ENCODE measurements at places on chromosomes 12 and 14.

DNA sequence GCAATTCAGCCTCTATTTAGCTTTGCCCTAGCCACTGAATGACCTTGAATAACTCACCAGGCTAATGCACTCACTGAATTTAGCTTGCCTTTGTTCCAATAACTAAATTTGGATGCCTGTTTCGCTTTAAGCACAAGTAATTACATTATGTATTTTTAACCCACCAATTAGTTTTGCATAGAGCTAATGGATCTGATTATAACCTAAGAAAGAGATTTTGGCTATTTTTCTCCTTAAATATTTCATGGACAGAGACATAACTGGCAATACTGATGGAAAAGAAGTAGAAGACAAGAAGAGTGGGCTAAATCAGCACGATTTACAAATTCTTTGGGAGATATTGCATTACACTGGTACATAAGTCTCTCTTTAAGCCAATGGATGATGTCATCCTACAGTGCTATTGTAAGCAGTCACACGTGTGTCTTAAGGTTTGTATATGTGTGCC, 85.7 kb downstream of the AKAP6 start:
- no peak for DNase-seq
- H3K4me3 ChIP-seq: no peak overlapping the region
- H3K27ac ChIP-seq: no peak overlapping the region
- H3K4me1 ChIP-seq: peaks cover 8% of the 10 kb centered on the region
- H3K27me3 ChIP-seq: no peaks in the 10 kb centered on the region

- H3K36me3 ChIP-seq: peaks cover 9% of the 10 kb centered on the region
- no peaks in the 10 kb centered on the region for H3K27me3 ChIP-seq
- H3K4me3 ChIP-seq: no peak overlapping the region
- DNase-seq: no peak
- no peaks in the 10 kb centered on the region for H3K4me1 ChIP-seq
- H3K27ac ChIP-seq: no peak overlapping the region
Measured at GRCh38 chr14:91138511-91139359, 24.9 kb downstream of the DGLUCY start.

DNA sequence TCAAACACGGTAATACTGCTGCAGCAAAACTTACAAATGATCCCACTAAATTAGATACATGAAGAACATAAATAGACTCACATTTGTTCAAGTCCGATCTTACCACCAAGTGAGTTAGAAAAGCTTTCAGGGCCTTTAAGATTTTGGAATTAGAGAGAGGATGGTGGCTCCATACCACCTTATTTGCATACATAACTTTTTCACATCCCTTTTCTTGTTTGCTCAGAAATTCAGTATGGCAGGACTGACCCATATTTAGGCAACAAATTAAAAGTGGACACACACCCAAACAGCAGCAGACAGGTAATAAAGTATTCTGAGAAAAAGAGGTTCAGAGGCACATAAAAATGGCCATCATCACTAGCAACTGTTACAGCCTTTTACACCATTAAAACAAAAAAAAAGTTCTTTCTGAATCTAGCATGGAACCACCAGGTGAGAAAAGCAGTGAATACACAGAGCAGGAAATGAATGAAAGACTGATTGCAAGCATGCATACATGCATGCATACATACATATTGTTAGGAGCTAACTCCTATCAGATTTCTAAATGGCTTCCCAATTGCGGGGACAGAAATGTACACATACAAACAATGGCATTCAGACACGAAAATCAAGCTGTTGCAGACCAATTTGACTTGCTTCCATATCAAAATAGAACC, 23.3 kb downstream of the STXBP6 start:
- no peak for DNase-seq
- no peaks in the 10 kb centered on the region for H3K4me1 ChIP-seq
- no peak overlapping the region for H3K27ac ChIP-seq
- H3K4me3 ChIP-seq: no peak overlapping the region

- no peaks in the 10 kb centered on the region for H3K36me3 ChIP-seq
- peak overlapping the region; percentile 58 for H3K27ac ChIP-seq
- no peaks in the 10 kb centered on the region for H3K4me1 ChIP-seq
- no peak for DNase-seq
- H3K4me3 ChIP-seq: no peak overlapping the region
Measured at GRCh38 chr12:49904601-49905000, 901 bp upstream of the FAIM2 start.

DNA sequence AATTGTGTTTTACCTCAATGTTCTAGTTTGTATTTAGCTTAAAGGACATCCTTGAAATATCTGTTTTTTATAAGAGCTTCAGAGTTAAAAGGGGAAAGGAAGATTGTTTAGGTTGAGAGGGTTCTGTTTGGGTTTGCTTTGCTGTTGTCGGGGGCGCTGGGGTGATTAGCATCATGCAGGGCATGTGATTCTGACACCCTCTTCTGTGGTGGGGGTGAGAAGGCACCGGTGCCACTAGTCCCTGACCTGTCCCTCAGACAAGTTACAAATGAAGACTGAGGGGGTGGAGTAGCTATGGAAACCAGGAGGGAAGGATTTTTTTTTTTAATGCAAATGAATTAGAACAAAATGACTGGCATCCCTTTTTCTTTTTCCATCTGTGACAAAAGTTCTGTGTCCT, 291.3 kb downstream of the RPAP3 start:
- H3K36me3 ChIP-seq: no peaks in the 10 kb centered on the region
- DNase-seq: no peak
- no peaks in the 10 kb centered on the region for H3K4me1 ChIP-seq
- no peaks in the 10 kb centered on the region for H3K27me3 ChIP-seq
- H3K27ac ChIP-seq: no peak overlapping the region

DNA sequence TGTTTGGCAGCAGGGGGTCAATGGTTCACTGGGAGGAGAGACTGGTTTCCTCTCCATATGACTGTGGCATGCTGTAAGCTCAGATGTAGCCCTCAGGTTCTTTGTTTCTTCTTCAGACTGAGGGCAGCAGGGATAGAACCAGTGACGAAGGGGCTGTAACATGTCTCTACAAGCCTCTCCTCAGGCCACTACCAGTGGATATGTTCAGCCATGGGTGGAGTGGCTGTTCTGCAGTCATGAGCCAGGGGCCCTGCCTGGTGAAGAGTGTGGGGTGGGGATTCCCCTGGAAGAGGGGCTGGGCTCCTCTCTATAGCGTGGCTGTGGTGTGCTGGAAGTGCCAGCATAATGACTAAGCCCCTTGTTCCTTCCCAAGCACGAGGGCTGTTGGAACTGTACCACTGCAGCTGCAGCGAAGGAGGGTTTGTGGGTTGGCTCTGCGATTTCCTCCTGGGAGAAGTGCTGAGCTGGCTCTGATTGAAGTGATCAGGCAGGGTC, 55.8 kb downstream of the CMAS start:
- no peak overlapping the region for H3K4me3 ChIP-seq
- DNase-seq: no peak
- H3K4me1 ChIP-seq: no peaks in the 10 kb centered on the region
- no peak overlapping the region for H3K27ac ChIP-seq

DNA sequence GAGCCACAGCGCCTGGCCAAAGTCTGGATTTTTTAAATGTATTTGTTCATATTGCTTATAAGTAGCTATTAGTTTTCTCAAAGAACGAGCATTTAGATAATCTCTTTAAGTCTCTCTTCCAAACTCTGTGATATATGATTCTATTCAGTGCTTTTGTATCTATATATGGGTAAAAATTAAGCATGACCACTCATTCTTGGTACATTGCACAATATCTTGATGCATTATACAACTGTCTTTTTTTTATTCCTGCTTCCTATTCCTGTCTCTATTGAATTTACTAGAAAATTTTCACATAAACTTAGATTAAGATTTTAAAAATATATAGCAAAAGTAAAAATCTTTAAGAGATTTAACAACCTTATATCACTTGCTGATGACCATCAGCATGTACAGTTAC, 29.1 kb downstream of the SOCS2 start:
- no peak for DNase-seq
- H3K36me3 ChIP-seq: no peaks in the 10 kb centered on the region
- H3K4me1 ChIP-seq: peaks cover 23% of the 10 kb centered on the region
- H3K27ac ChIP-seq: no peak overlapping the region
- H3K27me3 ChIP-seq: no peaks in the 10 kb centered on the region
- no peak overlapping the region for H3K4me3 ChIP-seq

DNA sequence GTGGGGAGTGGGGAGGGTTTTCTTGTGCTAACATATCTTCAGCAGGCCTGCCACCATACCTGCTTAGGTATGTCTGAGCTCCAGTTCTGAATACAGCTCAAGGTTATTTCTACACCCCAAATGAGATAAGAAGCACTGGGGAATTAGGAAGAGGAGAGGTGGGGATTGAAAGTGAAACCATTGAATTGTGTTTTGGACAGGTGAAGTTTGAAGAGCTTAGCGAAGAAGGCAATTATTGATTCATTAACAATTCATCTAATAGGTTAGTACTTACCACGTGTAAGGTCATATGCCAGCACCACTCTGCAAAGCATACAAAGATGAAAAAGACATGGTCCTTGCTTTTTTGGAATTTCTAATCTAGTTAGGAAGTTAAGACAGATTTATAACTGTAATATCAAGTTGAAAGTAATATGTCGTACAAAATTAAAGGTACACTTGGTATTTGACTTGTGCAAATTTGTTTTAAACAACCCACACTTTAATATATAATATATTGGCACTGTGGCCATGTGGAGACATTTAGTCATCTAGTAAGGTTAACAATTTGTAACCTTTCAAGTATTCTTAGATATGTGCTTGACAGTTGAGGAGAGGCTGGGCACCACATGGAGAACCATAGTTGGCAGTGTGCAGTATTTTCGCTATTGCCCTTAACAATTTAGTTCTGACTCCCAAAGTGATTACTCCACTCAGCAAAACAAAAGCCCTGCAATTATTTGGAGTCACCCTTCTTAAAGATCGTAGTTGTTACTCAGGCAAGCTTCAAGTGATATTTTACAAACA, 3.6 kb downstream of the SMCO3 start:
- no peak overlapping the region for H3K27ac ChIP-seq
- no peaks in the 10 kb centered on the region for H3K36me3 ChIP-seq
- DNase-seq: no peak
- H3K27me3 ChIP-seq: no peaks in the 10 kb centered on the region

DNA sequence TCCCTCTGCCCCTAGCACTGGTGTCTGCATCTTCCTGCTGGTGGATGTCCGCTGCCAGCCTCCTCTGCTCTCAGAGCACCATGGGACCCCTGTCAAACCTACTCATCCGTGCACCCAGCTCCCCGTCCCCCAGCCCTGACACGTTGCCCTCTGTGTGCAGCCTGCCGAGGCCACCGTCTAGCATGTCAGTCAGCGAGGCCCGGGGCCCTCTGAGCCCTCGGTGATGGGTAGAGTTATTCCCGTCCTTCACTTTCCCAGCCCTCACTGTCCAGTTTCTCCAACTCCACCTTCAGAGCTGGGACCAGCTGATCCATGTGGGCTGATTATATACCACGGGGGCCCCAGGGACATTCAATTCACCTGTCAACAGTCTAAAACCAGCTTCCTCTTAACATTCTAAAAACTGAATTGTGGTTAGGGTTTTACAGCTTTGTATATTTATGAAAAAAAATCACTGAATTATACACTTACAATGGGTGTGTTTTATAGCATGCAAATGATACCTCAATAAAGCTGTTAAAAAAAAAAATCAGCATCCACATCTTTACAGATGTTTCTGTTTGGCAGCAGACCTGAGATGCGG, 61.3 kb downstream of the CCDC88C start:
- no peaks in the 10 kb centered on the region for H3K36me3 ChIP-seq
- no peak overlapping the region for H3K27ac ChIP-seq
- no peaks in the 10 kb centered on the region for H3K27me3 ChIP-seq
- peaks cover 23% of the 10 kb centered on the region for H3K4me1 ChIP-seq
- no peak for DNase-seq

DNA sequence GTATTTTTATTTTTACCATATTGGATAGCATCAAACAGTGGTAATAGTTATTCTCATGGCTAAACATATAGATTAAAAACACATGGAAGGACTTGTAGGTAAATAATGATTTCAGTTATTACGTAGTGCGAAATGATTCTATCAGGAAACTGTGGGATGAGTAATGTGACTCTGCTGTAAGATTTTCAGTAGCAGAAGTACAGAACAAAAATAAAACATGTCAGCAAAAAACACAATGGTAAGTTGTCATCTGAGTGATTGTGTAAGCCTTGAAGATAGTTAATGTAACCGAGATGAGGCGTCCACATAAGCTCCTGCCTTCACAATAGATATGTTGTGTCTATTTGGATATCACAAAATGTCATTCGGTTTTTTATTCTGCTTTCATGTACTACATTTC, 99.8 kb downstream of the BORCS5 start:
- no peaks in the 10 kb centered on the region for H3K27me3 ChIP-seq
- no peak overlapping the region for H3K27ac ChIP-seq
- H3K4me3 ChIP-seq: no peak overlapping the region
- no peaks in the 10 kb centered on the region for H3K4me1 ChIP-seq
- no peaks in the 10 kb centered on the region for H3K36me3 ChIP-seq
- no peak for DNase-seq

DNA sequence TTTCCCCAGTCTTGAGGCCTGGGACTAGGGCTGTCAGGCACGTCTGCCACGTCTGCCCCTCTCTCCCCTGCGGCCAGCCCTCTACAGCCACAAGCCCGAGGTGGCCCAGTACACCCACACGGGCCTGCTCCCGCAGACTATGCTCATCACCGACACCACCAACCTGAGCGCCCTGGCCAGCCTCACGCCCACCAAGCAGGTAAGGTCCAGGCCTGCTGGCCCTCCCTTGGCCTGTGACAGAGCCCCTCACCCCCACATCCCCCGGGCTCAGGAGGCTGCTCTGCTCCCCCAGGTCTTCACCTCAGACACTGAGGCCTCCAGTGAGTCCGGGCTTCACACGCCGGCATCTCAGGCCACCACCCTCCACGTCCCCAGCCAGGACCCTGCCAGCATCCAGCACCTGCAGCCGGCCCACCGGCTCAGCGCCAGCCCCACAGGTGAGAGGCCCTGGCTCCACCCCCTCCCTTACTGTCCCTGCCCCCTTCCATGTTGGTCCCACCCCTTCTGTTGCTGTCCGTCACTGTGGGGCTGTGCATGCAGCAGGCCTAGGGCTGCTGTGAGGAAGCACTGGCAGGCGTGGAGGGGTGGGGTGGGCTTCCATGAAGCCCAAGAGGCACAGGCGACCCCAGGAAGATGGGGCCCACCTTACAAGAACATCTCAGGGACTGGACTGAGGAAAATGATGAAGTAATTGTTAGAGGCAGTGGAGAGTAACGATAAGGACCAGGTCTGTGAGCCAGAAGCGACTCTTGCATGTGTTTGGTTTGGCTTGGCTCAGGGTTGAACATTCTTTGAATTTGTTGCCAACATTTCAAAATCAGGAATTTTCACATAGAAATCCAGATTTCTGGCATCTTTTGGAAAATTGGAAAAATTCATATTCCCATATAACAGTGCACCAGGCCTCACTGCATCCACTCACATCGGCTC, 16.8 kb downstream of the C12orf43 start:
- H3K4me3 ChIP-seq: no peak overlapping the region
- peaks cover 15% of the 10 kb centered on the region for H3K36me3 ChIP-seq
- H3K27me3 ChIP-seq: no peaks in the 10 kb centered on the region
- peaks cover 5% of the 10 kb centered on the region for H3K4me1 ChIP-seq
- DNase-seq: no peak
- H3K27ac ChIP-seq: no peak overlapping the region

DNA sequence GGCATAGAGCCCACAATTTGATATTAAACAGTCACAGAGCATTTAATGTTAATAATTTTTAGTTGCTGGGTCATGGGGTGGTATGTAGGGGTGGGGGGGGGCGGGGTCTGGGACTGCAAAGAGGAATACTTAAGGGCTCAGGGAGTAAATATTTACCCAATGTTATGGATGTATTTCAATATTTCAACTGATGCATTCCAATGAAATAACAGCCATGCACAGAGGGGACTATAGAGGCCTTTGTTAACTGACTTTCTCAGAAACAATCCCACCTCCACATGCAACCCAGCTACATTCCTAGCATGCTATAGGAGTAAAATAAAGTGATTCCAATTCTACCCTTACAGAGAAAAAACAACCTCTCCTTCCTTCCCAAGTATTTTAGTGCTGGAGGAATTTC, 7.9 kb upstream of the BBS10 start:
- H3K27me3 ChIP-seq: no peaks in the 10 kb centered on the region
- H3K4me3 ChIP-seq: no peak overlapping the region
- H3K27ac ChIP-seq: no peak overlapping the region
- DNase-seq: no peak
- peaks cover 11% of the 10 kb centered on the region for H3K36me3 ChIP-seq

Data from vagina (tissue), 2 donors.